ENCODE measurements at places on chromosomes 12 and 14. TPM values are rescaled to one million over a fixed set of nuclear protein-coding genes. Genes with fewer than 3 reads are reported as not detected.

Gene KRT85
- total RNA-seq: not detected

- no peak for DNase-seq
Measured at GRCh38 chr12:117161460-117162166, 28.7 kb downstream of the FBXO21 start.

DNA sequence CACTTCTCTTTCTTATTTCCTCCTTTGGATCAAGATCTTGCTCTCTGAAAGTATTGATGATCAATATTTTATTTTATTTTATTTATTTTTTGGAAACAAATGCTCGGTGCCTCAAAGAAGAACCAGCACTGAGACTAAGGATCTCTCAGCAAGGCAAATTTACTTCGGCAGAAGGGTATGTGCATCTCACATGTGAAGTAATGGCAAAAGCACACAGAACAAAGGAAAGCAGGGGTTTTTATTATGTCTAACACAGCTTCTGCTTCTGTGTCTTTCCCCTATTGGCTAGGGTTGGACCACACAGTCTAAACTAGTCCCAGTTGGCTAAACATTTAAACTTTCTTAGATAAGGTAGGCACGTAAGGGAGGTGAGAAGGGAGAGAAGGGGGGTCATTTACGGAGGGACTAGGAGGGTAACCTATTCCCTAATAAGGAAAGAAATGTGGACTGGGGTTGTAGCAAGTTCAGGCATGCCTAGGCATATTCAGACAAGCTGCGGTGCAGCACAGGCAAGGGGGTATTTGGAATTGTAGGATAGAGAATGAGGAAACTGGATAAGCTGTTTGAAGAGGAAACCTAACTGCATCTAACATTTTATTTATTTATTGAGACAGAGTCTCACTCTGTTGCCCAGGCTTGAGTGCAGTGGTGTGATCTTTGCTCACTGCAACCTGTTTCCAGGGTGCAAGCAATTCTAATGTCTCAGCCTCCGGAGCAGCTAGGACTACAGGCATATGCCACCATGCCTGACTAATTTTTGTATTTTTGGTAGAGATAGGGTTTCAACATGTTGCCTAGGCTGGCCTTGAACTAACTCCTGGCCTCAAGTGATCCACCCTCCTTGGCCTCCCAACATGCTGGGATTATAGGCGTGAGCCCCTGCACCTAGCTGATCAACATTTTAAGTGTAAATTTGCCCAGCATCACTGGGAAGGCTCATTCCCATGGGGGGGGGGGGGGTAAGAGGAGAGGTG is 90.0 kb upstream of the EIF5 start:
- DNase-seq: no peak

- DNase-seq: peak; percentile 97
Measured at GRCh38 chr12:50084775-50085614, at the start of gene SMARCD1. Gene SMARCD1 (plus strand): TSS chr12:50085342. CDS start chr12:50085370, 28 bp downstream.

DNA sequence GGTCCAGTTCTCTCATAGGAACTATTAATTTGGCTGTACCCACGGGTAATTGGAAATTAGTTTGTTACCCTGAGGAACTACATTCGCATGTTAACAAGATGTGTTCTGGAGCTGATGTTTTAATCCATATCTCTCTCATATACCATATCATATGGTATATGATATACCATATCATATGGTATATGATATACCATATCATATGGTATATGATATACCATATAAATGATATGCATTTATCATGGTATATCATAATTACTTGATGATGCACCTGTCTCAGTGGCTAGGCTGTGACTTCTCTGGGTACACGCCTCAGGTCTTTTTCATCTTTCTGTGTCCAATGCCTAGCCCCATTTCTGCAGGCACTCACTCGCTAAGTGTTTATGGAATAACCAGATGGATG is 13.0 kb downstream of the KCNK10 start:
- DNase-seq: no peak

Gene OTUB2
- total RNA-seq: 4.1 TPM
